ENCODE measurements at places on chromosomes 5 and 9.

DNA sequence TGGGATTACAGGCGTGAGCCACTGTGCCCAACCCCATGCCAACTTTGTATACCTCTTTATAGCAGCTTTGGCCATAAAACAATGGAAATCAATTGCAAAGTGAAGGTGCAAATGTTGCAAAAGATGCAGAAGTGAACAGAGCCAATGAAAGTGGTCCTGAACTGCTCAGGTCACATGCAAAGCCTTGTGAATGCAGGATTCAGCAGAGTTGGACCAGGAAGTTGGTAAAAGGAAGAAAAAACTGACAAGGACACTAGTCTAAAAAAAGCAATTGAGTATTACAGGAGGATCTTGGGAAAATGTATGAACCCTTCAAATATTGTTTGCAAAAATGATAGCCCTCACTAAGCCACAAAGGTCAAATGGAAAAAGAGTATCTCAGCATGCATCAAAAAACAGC is 4.5 kb upstream of the MAP3K1 start:
- DNase-seq = no peak

- DNase-seq = no peak
These were observed 91.6 kb downstream of the COX7C start for GRCh38 chr5:86709157-86709881.

- no peak for DNase-seq
These were observed 517.9 kb upstream of the ITGA1 start for GRCh38 chr5:52269859-52270258.

DNA sequence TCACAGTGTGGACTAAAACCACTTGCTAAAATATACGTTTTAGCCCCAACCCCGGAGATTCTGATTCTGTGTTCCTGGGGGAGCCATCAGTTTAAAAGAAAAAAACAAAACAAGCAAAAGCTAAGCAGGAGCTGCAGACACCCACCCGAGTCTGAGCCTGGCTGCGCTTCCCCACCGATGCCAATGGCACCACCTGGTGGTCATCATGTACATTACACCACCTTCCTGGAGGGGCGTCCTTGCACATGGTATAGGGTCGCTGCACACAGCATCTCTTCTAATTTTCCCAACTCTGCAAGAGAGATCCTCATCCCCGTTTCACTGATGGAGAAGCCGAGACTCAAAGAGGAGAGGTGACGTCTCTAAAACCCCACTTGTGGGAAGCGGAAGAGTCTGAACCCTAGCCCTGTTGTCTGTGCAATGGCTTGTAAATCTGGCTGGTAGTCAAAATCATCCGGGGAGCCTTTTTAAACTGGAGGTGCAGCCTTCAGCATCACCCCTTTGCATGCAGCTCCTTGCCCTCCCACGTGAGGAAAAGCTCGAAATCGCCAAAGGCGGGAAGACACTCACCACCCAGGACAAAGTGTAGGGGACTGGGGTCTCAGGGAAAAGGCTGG is 23.1 kb upstream of the CNOT6 start:
- peak; percentile 42 for DNase-seq

DNA sequence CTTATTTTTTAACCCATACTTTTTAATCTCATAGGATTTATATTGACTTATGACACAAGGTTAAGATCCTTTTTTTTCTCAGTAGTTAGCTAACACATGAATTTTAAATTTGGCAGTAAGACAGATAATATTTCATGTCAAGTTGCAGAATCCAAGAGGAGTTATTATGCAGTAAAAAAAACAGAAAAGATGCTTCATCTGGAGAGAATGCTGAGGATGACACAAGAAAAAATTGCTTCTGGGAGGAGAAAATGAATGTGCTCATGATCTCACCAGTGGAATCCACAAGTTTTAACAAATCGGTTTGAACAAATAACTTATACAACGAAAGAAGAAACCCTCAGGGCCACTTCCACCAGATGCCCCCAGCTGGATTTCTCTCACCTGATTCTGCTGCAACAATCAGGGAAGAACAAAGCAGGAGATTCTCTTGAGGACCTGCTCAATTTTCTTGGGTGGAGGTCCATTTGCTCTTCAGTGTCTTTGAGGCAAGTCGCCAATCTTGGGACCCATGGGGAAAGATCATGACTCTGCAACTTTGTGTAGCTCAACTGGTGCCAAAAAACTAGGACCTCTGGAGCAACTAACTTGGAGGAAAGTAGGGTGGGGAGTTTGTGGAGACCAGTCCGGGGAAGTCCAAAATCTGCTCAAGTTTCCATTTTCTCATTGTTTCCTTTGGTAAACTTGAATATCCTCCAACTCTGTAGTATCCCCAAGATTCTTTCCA is 50.5 kb upstream of the TNFSF15 start:
- peak; percentile 83 for DNase-seq

- no peak for DNase-seq
These were observed 900 bp upstream of the HAVCR2 start for GRCh38 chr5:157109744-157110143.

DNA sequence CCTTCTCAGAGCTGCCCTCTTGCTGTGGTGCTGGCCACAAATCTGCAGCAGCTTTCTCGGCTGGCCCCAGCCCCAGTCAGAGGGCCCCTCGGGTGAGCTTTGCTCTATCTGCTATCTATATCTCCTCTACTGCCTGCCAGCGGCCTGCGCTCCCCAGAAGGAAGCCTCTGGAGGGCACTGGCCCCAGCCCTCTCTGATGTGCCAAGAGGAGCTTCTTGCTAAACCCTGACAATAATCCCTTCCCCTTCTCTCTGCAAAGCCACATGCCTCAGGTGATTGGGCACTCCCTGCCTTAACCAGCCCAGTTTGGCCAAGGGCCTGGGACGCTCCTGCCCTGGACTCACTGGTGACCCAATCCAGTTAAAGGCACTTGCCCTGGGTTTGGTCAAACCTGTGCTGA is 42.7 kb downstream of the CAMK2A start:
- DNase-seq = no peak

- no peak for DNase-seq
These were observed 88.2 kb upstream of the SMIM23 start for GRCh38 chr5:171697221-171698102.
